ENCODE measurements at places on chromosomes 4 and X.

DNA sequence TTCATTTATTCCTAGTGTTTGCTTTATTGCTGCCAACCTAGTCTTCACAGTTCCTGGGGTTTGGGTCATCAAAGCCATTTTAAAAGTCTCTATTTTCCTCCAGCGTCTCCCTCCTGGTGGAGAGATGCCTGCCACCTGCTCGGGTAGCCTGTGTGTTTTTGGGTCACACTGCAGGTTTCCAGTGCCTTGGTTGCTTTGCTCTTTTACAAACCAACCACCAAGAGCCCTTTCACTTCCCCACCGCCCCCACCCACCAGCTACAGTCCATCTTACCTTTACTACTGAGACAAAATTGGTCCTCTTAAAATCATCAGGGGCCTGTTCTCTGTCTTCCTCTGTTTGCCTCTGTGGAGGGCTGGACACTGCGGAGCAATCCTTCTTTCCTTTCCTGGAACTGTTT, 280.5 kb upstream of the GATB start:
- no peak for DNase-seq

DNA sequence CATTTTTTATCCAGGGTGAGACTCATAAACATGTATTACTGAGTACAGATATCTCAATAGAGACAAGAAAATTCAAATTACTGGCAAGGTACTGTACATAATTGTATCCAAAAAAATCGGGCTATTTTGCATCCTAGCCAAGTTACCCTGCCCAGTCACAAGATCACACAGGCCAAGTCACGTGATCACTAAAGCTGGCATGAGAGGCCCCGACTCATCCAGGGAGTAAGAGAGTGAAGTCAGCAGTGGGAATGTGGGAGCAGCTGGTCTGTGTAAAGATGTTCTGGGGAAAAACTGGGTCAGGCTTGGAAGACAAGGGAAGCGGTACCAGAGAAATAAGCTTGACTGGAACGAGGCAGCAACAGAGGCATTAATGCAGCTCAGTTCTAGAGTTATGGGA, 119.3 kb upstream of the STS start:
- DNase-seq: no peak

DNA sequence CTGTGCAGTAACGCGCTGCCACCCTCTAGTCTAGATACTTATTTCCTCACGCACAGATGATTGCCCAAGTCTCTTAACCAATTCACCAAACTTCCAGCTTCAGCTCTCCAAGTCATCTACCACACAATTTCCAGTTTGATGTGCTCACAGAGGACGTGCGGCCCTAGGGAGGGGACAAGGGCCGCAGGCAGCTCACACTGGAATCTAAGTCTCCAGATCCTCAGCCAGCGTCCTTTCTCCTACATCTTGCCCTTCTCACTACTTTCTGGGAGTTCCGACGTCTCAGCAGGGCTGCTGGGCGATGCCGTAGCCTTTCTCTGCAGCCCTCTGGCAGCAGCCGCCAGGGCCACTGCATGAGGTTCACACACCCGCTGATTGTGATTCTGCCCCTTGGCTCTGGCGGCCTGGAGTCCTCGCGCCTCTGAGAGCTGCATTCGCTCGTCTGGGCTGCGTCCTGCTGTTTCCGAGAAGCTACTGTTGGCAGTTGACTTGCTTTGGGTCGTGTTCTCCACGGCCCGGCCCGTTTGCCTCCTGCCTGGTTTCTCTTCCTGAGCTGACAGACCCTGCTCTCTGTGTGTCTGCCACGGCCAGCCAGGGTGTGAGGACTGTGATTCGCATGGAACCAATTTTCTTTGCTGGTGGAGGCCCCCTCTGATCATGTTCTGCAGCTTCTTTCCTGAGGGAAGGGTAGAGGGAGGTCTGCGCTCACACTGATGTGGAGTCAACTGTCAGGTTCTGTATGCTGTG, 14.1 kb upstream of the TMEM131L start:
- no peak for DNase-seq

GRCh38 chrX:88991583-88992132, 244.6 kb downstream of the CPXCR1 start:
- no peak for DNase-seq

- no peak for DNase-seq
Observed at GRCh38 chr4:26342328-26343037, 21.7 kb downstream of the RBPJ start.

GRCh38 chr4:181161669-181162068, 1081.5 kb upstream of the TENM3 start:
- DNase-seq: no peak

DNA sequence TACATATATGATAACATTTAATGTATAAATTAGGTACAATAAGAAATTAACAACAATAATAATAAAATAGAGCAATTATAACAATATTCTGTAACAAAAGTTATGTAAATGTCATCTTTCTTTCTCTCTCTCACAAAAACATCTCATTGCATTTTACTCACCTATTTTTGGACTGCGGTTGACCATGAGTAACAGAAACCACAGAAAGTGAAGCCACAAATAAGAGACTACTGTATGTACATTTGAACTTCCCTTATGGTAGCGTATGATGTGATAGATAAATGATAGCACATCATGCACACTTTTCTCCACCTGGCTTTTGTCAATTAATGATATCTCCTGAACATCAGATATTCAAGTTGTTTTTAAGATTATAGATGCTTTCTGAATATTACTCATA, 80.5 kb downstream of the HNRNPD start:
- no peak for DNase-seq

- no peak for DNase-seq
Observed at GRCh38 chr4:139942241-139942640, 211.7 kb downstream of the MAML3 start.

- DNase-seq: no peak
Observed at GRCh38 chr4:5553801-5554200, 154.6 kb downstream of the EVC2 start.

DNA sequence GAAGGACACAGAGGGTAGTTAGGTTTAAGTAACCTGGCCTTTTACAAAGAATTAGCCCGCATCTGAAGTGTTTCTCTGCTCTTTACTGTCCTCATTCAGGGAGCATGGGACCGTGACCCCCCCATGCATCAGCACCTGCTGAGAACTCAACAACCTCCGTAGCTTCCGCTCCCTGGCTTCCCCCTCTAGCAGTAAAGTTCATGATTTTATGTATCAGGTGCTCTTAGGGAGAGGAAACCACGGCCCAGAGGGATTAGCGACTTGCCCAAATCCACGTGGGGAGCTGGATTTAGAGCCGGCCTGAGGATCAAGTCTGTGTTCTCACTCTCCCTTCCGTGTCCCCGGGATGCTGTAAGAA, 284.6 kb upstream of the GATB start:
- DNase-seq: no peak

GRCh38 chr4:76457885-76458284, 22.9 kb downstream of the SHROOM3 start:
- no peak for DNase-seq

- no peak for DNase-seq
Observed at GRCh38 chr4:139675651-139676050, 10.0 kb downstream of the MGST2 start.

DNA sequence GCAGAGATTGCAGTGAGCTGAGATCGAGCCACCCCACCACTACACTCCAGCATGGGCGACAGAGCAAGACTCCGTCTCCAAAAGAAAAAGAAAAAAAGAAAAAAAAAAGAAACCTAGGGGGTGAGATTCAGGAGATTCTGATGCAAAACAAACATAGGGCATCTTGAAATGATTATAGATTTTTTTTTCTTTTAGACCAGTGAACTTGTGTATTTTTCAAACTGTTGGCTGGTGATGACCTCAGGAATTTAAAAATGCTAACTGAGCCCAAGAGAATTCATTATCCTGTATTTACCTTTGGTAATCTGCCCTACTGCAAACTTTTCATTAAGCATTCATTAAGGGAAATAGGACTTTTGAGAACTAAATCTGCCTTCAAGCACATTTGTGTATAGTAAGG, 20.6 kb downstream of the ATP10D start:
- DNase-seq: no peak

GRCh38 chr4:145019346-145019745, 78.7 kb downstream of the ANAPC10 start:
- DNase-seq: no peak

DNA sequence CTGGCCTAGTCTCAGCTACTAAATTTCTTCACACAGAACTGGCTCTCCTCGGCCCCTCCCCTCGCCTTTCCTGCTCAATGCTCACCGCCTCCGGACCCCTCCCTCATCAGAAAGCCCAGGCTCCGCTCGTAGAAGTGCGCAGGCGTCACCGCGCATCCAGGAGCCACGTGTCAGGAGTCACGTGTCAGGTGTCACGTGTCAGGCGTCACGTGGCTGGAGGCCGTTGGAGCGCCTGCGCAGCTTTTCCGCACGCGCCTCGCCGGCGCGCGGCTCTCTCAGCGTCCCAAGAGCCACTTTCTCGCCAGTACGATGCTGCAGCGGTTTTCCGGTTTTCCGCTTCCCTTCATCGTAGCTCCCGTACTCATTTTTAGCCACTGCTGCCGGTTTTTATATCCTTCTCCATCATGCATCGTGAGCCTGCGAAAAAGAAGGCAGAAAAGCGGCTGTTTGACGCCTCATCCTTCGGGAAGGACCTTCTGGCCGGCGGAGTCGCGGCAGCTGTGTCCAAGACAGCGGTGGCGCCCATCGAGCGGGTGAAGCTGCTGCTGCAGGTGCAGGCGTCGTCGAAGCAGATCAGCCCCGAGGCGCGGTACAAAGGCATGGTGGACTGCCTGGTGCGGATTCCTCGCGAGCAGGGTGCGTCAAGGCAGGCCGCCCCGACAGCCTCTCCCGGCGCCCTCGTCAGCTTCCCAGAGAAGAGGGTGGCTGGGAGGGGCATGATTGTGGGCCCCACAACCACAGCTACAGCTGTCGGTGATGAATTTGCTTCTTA, at the start of gene SLC25A31:
Gene SLC25A31, plus strand, starts transcription at position 259 of the 772 bp plus-strand sequence. Its CDS starts 146 bp downstream, at position 405.
- DNase-seq: no peak

- no peak for DNase-seq
Observed at GRCh38 chr4:168019019-168019651, 73.2 kb upstream of the ANXA10 start.

DNA sequence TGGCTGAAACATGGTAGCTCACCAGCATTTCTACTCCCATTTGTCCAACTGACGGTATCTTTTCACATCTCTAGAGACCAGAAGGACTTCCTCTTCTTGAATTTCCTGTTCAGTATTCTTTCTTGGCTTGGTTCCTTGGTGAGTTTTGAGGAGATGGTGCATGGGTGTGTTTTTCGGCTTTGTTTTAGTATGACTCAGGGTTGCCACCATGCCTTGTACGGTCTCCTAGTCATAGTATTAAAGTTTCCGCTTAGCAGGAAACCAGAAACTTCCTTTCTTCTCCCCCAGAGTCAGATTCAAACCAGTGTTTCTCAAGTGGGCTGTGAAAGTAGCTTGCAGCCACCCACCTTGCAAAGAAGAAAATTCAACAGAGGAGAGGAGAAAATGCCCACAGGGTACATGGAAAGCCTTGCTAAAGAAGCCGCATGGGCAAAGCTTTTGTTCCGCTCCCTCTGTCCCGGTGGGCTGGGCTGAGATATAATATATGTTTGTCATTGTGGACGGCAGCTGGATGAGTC, 5.7 kb downstream of the CD99 start:
- no peak for DNase-seq

- DNase-seq: no peak
Observed at GRCh38 chr4:86380181-86380724, 20.4 kb upstream of the MAPK10 start.

- DNase-seq: no peak
Observed at GRCh38 chr4:2337896-2338295, 76.0 kb upstream of the MXD4 start.

GRCh38 chrX:11564546-11564945, 101.2 kb downstream of the ARHGAP6 start:
- DNase-seq: no peak

- no peak for DNase-seq
Observed at GRCh38 chrX:68409194-68409593, 24.1 kb downstream of the OPHN1 start.

DNA sequence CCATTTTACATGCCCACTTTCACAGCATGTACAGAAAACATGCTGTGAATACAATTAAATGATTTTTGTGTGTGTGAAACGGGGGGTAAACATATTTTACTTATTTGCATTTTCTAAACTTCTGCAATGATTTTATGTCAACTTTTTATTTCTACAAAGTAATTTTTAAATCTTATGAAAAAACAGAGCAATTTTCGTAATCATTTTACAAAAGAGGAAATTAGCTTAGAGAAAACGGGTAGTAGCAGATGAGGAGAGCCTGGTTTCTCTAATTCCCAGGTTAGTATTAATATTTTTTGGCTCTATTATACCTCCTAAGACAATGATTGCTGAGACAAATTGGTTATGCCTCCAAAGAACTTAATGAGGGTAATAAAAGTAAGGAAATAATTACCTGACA, 3.2 kb downstream of the TKTL2 start:
- DNase-seq: no peak

GRCh38 chrX:1502241-1502640, 34.7 kb downstream of the P2RY8 start:
- no peak for DNase-seq

GRCh38 chr4:159042097-159042605, 60.7 kb upstream of the RAPGEF2 start:
- DNase-seq: no peak

DNA sequence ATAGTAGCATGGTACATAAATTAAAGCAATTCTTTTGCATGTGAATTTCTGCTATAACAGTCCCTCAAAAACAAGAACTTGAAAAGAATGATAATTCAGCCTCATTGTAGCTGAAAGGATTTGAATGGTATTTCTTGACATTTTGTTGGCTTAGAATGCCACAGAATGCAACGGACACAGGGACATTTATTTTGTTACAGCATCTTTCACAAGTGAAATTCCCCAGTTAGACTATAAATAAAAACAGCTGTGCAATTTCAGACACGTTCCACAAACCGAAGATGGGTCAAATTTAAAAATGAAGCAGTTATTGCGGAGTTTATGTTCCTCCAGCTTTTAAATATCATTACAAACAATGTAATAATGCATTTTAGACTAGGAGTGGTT, 82.8 kb upstream of the AMELX start:
- no peak for DNase-seq

GRCh38 chrX:120514236-120514635, 45.1 kb upstream of the LAMP2 start:
- no peak for DNase-seq

Data from activated CD8-positive, alpha-beta memory T cell treated with anti-CD3 and anti-CD28 coated beads for 1 hour (primary cell).